ENCODE measurements at places on chromosomes 1 and 21.

GRCh38 chr1:21650400-21650799 is 18.8 kb downstream of the RAP1GAP start:
- no peak for DNase-seq

DNA sequence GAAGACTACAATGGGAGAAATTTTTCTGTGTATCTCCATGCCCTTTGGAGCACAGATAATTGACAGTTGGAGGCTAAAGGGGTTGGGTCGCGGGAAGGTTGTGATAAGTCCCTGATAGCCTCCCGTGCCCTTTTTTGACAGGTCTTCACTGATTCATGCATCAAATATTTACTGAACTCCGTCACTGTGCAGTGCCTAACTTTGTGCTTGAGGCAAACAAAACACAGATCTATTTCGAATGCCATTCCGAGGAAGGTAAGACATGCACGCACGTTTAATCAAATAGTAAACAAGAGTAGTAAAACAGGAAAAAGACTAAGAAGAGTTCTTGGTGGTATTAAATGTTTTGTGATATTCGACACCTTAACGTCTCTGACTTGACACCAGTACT is 494 bp upstream of the PIP5K1A start:
- peak; percentile 12 for DNase-seq

- DNase-seq: no peak
Observed at GRCh38 chr1:162218546-162218945, 149.1 kb downstream of the NOS1AP start.

GRCh38 chr1:39440856-39441255 is 50.6 kb upstream of the BMP8A start:
- no peak for DNase-seq

DNA sequence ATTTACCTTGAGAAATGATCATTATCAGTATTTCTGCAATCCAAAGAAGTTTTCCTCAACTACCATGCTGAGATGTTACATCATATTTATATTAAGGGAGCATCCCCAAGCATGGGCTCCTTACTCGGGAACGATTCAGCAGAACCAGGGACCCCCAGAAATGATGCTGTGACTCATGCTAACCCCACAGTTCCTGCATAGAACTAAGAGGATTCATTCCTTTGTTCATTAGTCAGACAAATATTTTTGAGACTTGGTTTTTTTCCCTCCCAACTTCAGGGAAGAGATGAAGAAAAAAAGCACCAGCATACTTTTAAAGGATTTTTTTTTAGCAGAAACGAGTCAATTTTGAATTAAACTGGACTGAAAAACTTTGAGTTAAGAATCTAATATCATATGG is 49.2 kb upstream of the COL24A1 start:
- DNase-seq: no peak

DNA sequence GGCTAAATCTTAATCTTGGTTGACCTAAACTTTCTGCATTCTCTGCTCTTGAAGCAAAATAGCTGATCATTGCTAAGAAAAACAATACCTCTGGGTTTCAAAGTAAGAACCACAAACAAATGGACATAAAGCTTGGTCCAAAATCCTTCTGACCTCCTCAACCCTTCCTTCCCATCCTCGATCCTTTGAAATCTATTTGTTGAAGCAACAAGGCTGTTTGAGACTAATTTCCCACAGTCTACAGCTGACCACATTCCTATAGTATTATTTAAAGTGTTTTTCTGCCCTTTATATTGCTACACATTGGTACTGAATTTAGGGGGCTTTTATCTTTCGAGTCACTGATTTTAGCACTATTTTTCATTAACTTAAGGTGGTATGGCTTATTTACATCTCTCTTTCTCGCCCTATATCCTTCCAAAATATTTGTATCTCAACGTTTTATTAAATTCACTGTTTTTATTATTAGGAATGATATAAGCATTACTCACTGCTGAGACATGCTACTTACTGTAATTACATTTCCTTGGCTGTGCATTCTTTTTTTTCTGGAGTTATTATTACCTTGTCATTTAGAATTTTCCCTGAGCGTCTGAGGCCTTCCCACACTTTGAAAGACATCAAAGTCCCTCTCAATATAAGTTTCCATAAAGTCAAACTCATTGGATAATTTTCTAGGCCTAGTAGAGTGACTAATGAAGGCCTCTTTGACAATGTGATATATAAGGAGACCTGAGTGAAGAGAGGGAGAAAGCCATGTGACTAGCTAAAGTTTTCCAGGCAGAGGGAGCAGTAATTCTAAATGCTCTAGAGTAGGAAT is 73.9 kb downstream of the RAB3GAP2 start:
- DNase-seq: no peak

GRCh38 chr1:220380885-220381284 is 108.6 kb upstream of the RAB3GAP2 start:
- DNase-seq: no peak

- DNase-seq: no peak
Observed at GRCh38 chr1:202281316-202282024, 60.3 kb downstream of the UBE2T start.

DNA sequence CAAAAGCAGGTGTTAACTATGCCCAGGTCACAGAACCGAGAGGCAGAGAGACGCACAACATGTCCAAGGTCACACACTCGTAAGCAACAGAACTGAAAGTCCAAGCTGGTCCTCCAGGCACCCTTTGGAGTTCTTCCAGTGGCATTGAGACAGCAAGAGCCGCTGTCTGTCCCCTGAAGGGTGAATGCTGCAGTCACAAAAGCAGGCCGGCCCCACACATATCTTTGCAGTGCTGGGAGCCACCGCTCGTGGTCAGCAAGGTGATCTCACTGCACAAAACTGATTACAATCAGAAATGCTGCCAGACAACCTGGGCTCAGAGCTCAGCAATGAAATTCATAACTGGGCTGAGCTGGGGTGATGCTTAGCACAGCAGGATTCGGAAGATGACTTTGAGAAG is 47.4 kb upstream of the RAB4A start:
- no peak for DNase-seq

DNA sequence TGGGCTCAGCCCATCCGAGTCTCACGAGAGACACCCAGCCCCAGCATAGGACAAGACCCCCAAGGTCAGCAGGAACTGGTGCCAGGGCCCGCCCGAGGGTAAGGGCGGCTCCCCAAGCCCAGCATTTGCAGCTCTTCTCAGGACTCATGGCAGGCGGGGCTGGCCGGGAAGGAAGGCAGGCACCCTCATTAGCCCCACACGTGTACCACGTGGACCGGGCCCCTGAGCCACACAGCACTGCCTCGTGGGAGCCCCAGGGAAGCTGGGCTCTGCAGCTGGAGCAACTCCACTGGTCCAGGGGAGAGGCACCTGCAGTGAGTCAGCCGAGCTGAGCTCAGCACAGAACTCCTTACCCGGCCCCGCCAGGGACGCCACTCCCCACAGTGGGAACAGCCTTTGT is 97.7 kb upstream of the IFFO2 start:
- DNase-seq: no peak

- no peak for DNase-seq
Observed at GRCh38 chr21:26918323-26919079, 48.4 kb downstream of the ADAMTS5 start.

GRCh38 chr1:53982034-53982762 is 35.8 kb downstream of the LDLRAD1 start:
- no peak for DNase-seq

DNA sequence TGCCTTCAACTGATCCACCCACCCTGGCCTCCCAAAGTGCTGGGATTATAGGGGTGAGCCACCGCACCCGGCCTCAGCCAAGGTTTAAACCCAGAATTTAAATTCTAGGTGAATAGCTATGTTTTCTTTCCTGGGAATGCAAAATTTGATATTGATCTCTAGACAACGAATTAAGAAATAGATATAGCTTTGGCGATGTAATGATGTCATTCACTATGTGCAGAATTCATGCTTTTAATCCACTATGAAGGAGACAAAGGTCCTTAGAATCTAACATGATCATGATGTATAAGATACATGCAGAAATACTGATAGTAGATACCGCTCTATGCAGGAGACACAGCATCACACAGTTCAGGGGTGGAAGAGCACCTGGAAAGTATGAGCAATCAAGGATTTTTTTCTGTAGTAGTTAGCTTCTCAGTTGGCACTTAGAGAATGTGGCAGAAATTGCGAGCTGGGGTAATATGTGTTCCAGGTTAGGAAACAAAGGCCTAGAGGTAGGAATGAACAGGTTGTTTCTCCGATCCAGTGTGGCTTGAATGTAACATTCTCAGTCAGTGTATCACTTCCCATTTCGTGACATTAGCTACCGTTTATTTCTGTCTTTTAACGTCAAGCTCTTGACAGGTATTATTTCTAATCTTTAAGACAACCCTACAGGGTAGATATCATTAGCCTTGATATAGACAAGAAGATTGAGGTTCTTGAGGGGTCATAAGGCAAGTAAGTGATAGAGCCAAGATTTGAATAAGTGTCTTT is 3.0 kb upstream of the CEP350 start:
- DNase-seq: no peak

- DNase-seq: peak; percentile 79
Observed at GRCh38 chr1:158203693-158204457, 23.2 kb downstream of the CD1D start.

- DNase-seq: no peak
Observed at GRCh38 chr1:90358448-90358847, 358.7 kb downstream of the BARHL2 start.

- DNase-seq: no peak
Observed at GRCh38 chr21:17802572-17802971, 16.6 kb downstream of the C21orf91 start.

DNA sequence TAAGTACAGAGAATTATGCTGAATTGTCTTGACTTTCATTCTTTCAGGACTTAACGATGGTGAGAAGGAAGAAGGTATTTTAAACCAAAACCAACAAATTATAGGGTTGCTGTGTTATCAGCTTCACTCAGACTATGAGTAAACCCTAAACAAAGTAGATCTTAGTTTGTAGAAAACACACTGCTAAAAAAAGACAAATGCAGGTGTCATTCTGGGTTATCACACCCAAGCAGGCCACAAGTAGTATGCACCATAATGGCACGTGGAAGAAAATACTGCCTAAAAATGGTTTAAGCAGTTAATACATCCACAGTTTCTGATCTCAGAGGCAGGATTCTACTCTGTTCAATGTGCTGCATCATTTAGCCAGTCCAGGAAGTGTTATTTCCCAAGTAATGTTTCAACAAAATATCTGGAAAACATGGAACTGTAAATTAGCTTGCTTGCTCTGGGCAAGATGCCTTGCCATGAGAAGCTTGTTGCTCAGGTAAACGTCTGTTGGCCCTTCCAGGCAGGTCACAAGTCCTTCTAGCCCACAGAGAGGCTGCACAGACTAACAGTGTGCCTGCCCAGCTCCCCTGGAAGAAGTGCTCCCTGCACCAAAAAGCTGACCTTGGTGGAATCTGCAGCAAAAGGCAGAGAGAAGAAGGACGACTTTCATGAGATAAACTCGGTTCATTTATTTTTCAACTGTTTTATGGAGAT is 4.1 kb downstream of the DIPK1A start:
- no peak for DNase-seq

GRCh38 chr21:38787461-38788274 is 18.1 kb upstream of the ETS2 start:
- no peak for DNase-seq

GRCh38 chr1:112513112-112513870 is 4.5 kb downstream of the WNT2B start:
- no peak for DNase-seq

- DNase-seq: no peak
Observed at GRCh38 chr1:10074059-10074851, 41.5 kb downstream of the UBE4B start.

GRCh38 chr1:22754824-22755223 is 44.2 kb downstream of the EPHB2 start:
- no peak for DNase-seq

GRCh38 chr1:68339505-68339904 is 107.2 kb upstream of the WLS start:
- no peak for DNase-seq

DNA sequence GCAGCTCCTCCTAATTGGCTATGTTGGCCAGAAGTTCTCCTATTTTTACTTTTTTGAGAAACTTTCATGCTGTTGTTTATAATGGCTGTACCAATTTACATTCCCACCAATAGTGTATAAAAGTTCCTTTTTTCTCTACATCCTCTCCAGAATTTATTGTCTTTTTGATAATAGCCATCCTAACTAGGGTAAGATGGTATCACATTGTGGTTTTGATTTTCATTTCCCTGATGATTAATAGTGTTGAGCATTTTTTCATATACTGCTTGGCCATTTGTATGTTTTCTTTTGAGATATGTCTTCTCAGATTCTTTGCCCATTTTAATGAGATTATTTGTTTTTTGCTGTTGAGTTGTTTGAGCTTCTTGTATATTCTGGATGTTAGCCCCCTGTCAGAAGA is 46.8 kb downstream of the NTMT2 start:
- DNase-seq: no peak

Data from tibial nerve (tissue), 4 donors.